ENCODE measurements at places on chromosomes 6 and 20. TPM values are rescaled to one million over a fixed set of nuclear protein-coding genes. Genes with fewer than 3 reads are reported as not detected.

SSTR4 gene
- not detected for total RNA-seq

PAK1IP1 gene
- 9.4 TPM for total RNA-seq

PRR18 gene
- total RNA-seq: not detected

METTL24 gene
- 0.31 TPM for total RNA-seq

RBCK1 gene
- 134 TPM for total RNA-seq

PNPLA1 gene
- total RNA-seq: 0.43 TPM

FBXO9 gene
- total RNA-seq: 93.6 TPM

PRDM1 gene
- total RNA-seq: 16.6 TPM

BTN1A1 gene
- total RNA-seq: not detected

LIN28B gene
- total RNA-seq: not detected

TCP11 gene
- not detected for total RNA-seq

TAP1 gene
- total RNA-seq: 73.5 TPM

LY6G6C gene
- total RNA-seq: not detected

HLA-DQA1 gene
- total RNA-seq: 5.1 TPM

VAPB gene
- total RNA-seq: 53.5 TPM

CLPSL1 gene
- not detected for total RNA-seq

TAP2 gene
- 38.9 TPM for total RNA-seq

ABHD16B gene
- not detected for total RNA-seq

ESR1 gene
- total RNA-seq: 0.70 TPM

TUBB gene
- total RNA-seq: 149 TPM

COL10A1 gene
- total RNA-seq: not detected

MLN gene
- not detected for total RNA-seq

MYB gene
- total RNA-seq: 51.1 TPM

TSPO2 gene
- total RNA-seq: not detected

HAO1 gene
- not detected for total RNA-seq

BTNL2 gene
- not detected for total RNA-seq

CD24 gene
- total RNA-seq: 2,100 TPM

GDAP1L1 gene
- total RNA-seq: not detected

PCIF1 gene
- 27.2 TPM for total RNA-seq

ZDHHC14 gene
- 8.8 TPM for total RNA-seq

ZNF311 gene
- 1.5 TPM for total RNA-seq

NCOA7 gene
- total RNA-seq: 25.6 TPM

COL9A3 gene
- 2.3 TPM for total RNA-seq

Measured in left colon (tissue), 2 donors.